ENCODE measurements at places on chromosomes 4 and X.

- no peak for DNase-seq
Observed at GRCh38 chr4:3523146-3523627, 9.0 kb downstream of the LRPAP1 start.

- DNase-seq = no peak
Observed at GRCh38 chrX:15989716-15990115, 133.6 kb upstream of the GRPR start.

DNA sequence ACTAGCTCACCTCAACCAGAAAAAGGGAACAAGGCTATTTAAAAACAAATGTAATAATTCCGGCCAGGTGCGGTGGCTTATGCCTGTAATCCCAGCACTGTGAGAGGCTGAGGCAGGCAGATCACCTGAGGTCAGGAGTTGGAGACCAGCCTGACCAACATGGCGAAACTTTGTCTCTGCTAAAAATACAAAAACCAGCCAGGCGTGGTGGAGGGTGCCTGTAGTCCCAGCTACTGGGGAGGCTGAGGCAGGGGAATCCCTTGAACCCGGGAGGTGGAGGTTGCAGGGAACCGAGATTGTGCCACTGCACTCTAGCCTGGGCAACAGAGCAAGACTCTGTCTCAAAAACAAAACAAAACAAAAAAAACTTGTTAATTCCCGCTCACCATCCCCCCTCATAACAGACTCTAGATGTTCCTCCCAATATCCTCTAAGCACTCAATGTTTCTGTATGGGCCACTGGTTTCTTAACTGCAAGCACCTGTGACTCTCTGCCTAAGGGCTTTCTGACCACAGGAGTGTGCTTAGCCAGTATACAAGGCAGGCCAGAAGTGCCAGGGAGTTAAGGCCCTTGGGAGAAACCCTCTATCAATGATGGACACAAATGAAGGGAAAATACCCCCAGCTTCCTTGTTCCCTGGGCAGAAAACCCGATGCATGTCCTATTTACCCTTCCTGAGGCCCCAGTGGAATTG lies 21.0 kb upstream of the THOC2 start:
- DNase-seq = no peak

GRCh38 chrX:133440797-133441163 lies 25.5 kb upstream of the GPC4 start:
- DNase-seq = no peak

DNA sequence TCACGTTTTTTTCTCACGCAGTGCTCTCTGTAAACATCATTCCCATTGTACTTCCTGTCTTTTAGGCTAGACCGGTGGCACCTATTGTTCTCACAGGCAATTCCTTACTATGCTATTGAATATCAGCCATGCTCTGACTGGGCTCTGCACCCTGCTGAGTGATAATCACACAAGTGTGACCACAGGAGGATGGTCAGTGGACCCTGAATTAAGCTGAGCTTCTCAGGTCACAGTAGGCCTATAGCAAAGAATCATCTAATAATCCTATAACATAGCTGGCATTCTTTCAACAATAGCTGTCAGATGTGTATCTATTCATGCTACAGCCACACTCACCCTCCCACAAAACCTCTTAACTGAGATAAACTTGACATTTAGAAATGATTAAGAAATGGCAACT lies 2399.8 kb upstream of the TENM3 start:
- no peak for DNase-seq

GRCh38 chr4:37516057-37516775 lies 170.0 kb downstream of the RELL1 start:
- DNase-seq = no peak

DNA sequence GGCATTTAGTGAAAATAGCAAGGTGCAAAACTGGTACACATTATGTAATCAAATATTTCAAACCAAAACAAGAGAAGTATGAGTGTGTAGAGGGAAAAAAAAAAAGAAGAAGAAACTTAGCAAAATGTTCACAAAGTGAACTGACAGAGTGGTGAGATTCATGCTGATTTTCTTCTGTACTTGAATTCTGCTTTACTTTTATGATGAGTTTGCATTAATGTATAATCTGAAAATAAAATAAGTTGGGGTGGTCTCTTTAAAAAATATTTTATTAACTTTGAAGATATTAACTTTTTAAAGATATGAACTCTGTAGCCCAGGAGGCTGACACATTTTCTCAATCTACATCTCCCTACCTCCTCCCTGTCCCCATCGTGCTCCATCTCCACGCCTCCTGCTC lies 185.1 kb downstream of the QDPR start:
- DNase-seq = no peak

GRCh38 chrX:45344594-45344993 lies 143.9 kb upstream of the DIPK2B start:
- DNase-seq = peak; percentile 70

DNA sequence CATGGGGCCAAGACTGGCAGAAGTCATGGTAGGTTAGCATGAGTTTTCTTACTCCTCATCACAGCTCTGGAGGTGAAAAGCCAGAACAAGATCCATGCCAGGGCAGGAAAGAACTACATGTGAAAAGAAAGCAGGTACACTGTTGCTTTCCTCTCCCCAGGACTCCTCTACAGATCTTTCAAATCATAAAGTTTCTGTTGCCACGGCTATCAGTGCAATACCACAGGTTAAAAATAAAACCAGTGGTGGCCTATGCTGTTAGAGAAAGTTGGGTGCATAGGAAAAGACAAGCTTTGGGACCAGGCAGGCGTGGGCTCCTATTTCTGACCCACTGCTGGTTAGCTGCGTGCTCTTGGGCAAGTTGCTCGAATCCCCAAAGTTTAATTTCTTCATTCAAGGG lies 81.4 kb downstream of the SH3RF1 start:
- no peak for DNase-seq

- peak; percentile 61 for DNase-seq
Observed at GRCh38 chr4:7890635-7891393, 48.8 kb downstream of the AFAP1 start.

GRCh38 chr4:140463182-140463581 lies 34.9 kb downstream of the MGAT4D start:
- DNase-seq = no peak

- peak; percentile 44 for DNase-seq
Observed at GRCh38 chr4:158624889-158625478, 46.7 kb downstream of the C4orf46 start.

GRCh38 chr4:22063613-22064012 lies 115.0 kb upstream of the KCNIP4 start:
- DNase-seq = no peak

DNA sequence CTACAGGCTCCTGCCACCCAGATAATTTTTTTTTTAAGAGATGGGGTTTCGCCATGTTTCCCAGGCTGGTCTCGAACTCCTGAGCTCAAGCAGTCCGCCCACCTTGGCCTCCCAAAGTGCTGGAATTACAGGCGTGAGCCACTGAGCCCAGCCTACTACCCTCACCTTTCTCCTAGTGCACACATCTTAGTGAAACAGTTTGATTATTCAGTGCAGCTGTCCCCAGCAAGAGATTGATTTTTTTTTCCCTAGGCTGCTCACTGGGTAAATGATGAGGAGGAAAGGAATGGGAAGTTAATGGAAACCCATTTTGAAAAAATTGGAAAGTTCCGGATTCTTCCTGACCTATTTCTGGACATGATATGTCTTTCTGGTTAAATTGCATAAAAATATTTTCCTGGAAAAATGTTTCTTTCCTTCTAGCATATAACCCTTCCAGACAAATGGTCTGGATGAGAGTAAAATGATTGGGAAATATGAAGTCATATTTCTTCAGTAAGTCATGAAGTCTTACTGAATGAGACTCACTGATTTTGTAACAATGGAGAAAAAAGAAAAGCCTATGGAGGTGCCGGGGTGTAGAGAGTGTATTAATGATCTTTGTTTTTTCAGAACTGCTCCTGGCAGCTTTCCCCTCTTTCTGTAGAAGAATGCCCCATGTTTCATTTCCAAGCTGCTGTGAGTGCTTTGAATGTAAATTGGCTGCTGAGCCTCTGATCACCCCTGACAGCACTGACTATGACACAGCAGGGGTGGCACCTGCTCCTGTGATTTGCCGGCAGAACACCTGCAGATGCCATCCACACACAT lies 19.5 kb upstream of the ZNF41 start:
- DNase-seq = no peak

DNA sequence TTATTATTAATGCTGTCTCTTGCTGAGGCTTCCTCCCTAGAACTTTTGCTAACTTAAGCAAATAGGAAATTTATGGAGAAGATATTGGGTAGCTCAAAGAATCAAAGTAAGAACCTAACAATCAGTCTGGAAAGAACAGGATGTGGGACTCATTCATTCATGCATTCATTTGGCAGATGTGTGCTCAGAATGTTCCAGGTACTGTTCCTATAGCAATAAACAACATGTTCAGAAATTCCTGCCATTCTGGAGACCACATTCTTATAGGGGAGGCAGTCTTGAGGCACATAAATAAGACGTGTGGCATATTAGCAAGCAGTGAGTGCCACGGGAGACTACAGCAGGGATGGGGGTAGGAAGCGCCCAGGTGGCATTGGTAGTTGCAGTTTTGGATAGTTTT lies 5.0 kb downstream of the GRK4 start:
- no peak for DNase-seq

GRCh38 chrX:119760026-119760877 lies 1.9 kb downstream of the SOWAHD start:
- DNase-seq = no peak

DNA sequence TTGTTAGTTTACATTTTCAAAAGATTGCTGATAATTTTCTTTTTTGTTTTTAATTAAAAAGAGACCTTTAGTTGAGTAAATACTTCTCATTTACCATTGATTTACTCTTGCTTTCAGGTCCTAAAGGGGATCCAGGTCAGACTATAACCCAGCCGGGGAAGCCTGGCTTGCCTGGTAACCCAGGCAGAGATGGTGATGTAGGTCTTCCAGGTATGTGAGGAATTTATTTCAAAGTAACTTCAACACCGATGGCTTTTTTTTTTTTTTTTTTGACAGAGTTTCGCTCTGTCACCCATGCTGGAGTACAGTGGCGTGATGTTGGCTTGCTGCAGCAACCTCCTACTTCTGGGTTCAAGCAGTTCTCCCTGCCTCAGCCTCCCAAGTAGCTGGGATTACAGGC lies 135.1 kb downstream of the IRS4 start:
- no peak for DNase-seq

DNA sequence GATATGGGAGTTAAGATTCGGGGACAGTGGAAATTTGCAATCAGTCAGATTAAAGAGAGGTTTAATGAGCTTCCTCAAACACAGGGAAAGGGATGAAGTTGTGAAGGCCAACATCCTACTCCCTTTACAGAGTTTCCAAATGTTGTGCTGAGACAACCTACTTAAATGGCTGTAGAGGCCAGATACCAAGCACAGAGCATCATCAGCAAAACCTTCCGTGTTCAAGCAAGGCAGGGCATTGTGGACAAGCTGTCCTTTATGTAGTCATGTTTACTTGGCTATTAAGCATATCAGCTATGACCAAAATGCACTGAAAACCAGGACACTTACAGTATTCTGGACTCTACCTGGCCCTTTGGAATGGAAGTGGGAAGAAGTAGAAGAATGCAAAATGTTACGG lies 197.3 kb downstream of the DMD start:
- no peak for DNase-seq

GRCh38 chr4:25821267-25821666 lies 41.5 kb downstream of the SEL1L3 start:
- no peak for DNase-seq

DNA sequence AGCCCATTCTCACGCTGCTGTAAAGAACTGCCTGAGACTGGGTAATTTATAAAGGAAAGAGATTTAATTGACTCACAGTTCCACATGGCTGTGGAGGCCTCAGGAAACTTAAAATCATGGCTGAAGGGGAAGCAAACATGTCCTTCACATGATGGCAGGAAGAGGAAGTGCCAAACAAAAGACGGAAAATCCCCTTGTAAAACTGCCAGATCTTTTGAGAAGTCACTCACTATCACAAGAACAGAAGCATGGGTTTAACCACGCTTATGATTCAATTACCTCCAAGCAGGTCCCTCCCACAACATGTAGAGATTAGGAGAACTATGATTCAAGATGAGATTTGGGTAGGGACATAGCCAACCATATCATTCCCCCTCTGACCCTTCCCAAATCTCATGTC lies 335.5 kb downstream of the IL15 start:
- DNase-seq = no peak

DNA sequence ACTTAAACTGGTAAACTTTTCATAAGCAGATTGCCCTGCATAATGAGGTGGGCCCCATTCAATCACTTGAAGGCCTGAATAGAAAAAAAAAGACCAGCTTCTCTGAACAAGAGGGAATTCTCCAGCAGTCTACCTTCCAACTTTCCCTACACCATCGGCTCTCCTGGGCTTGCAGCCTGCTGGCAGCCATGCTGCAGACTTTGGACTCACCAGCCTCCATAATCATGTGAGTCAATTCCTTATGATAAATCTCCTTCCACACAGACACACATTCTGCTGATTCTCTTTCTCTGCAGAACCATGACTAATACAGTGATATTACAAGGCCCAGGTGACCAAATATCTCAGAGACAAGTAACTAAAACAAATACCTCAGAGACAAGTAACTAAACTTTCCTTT lies 113.8 kb upstream of the WDR17 start:
- no peak for DNase-seq

- DNase-seq = no peak
Observed at GRCh38 chrX:72349190-72349589, 43.5 kb upstream of the CITED1 start.

DNA sequence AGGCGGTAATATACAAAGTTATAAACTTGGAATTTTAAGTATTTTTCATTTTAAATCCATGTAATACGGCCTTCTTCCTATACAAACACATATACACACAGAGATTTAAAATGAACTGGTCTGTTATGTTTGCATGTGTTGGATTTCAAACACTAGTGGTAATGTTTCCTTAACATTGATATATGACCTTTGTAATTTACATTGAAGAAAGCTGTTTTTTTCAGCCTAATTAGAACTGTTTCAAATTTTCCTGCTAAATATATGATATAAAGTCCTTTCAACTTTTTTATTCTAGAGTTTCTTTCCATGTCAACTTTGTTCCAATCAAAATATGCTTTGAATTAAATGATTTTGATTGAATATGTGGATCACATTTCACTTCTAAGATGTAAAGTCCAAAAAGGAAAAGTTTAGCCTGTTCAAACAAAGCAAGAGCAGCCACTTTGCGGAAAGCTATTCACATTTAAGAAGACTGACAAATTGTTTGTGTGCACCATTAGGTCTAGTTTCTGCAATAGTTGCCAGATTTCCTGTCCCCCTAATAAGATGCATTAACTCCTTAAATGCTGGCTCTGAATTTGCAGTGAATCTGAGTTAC lies 226.0 kb upstream of the MAB21L2 start:
- DNase-seq = no peak

- DNase-seq = no peak
Observed at GRCh38 chr4:41280010-41280409, 23.3 kb downstream of the UCHL1 start.

- no peak for DNase-seq
Observed at GRCh38 chr4:54062392-54062791, 2.0 kb downstream of the CHIC2 start.

- no peak for DNase-seq
Observed at GRCh38 chr4:23782778-23783437, 106.9 kb downstream of the PPARGC1A start.

DNA sequence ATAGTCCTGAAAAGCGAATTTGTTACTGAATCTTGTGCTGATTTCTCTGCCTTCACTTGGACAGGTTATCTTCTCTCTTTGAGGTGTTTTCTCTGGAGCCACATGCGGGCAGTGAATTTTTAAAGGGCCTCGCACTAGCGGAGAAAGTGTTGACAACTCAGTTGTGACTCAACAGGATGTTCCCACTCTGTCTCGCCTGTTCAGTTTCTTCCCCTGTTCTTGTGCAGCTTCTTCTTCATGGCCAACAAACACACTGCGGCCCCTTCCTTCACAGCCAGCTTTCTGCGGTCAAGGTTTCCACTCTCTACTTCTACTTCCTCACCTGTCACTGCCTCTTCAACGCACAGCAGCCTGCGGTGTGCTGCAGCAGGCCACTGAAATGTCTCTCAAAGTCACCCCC lies 1.1 kb upstream of the SHROOM4 start:
- no peak for DNase-seq
